Spleen (tissue), 13 donors: ENCODE measurements at places on chromosomes 2 and 18. TPM values are rescaled to one million over a fixed set of nuclear protein-coding genes. Genes with fewer than 3 reads are reported as not detected.

NAPG gene
- total RNA-seq: 31.5 TPM

- no peak for DNase-seq
Observed at GRCh38 chr18:36602620-36603019, 226.2 kb downstream of the TPGS2 start.

DNA sequence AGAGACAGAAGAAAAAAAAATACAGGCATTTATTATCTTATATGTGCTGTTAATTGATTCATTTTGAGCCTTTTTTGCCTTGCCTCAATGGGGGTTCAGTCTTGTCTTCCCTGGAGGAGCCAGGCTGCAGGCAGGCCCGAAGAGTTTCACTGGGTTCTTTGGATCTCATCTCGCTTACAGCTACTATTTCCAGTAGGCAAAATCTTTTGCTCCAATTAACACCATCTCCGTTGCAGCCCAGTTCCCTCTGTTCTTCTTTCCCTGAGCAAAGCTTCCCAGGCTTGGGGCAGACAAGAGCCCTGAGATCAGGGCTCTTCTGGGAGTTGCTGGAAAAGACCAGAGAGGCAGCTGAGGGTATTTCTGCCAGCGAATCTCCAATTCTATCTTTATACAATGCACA, 168.8 kb upstream of the CELF4 start:
- no peak for DNase-seq

- DNase-seq: no peak
Observed at GRCh38 chr2:127911737-127912136, 26.0 kb upstream of the AMMECR1L start.

DNA sequence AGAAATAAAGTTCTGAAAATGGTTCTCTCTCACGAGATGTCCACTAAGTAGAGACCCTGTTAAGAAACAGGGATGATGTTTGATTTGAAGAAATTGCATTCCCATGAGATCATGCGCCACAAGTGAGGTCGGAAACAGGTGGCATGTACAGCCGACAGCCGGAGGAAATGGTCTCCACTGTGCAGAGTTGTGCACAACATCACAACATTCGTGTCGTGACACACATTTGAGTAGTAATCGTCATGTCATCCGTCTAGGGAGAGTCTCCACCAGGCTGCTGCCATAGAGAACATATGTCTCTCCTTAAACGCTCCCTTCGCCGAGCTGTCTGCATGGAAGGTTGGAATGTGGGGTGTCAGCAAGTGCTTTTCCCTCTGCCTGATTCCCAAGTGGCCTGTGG, 84.7 kb downstream of the ASAP2 start:
- DNase-seq: no peak

TFCP2L1 gene
- 7.3 TPM for total RNA-seq

GRCh38 chr2:201664334-201664733, 21.0 kb upstream of the TMEM237 start:
- DNase-seq: no peak

DNA sequence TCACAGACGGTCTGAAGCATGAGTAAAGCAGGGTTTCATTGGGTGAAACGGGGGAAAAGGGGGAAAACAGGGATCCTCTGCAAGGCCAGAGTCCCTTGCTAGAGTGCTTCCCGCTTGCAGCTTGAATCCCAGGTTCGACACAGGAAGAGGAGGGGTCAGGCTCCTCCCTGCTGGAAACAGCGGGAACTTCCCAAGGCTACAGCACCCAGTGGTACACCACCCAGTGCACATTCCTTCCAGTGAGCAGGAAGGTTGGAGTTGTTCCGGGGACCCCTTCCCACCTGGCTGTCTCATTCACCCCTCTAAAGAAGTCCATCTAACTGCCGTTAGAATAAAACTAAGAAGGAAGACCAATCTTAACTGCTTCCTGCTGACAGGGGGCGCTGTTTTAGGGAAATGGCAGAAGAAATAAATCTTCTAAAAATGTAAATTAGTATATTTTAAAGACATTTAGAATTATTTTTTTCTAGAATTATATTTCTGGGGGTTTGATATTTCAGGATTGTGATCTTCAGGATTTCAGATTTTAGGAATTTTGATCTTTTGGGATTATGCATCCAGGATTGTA, 230.9 kb downstream of the RBM43 start:
- DNase-seq: no peak

DNA sequence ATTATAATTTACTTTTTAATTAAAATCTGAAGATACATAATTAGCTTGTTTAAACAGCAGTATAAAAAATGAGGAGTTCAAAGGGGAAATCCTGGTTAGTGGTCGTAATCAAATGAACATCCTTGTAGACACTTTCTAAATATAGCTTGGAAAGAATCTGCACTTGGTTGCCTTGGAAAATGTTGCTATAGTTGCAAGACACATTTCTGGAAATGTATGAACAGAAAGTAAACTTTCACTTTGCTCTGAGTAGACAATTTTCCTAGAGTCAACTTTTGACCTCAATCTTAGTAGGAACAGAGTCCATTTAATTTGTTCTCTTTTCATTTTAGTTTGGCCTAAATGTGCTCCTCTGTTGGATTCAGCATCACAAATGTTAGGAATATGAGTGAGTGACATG, 38.3 kb downstream of the GCA start:
- no peak for DNase-seq

DNA sequence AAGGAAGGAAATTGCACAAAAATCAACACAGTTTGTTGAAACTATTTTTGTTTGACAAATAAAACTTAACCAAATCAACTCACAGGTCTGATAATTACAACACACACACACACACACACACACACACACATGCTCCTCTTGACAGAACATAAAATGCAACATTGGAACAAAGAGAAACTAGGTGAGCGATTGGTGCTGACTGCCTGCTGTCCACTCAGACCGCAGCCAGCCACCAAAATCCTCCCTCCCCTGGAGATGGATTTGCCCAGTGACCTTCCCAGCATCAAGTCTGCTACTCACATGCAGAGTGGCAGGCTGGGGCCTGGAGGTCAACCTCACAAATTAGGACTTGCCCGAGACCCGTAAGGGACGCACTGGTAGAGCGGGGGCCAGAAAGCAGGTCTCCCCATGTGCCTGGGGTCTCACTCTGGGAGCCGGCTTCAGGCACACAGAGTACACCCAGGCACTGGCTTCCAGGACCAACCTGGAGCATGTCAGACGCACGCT, 61.4 kb downstream of the DIPK1C start:
- DNase-seq: no peak

IGFBP2 gene
- 296 TPM for total RNA-seq

GRCh38 chr2:11562011-11562410, 28.2 kb downstream of the GREB1 start:
- DNase-seq: no peak

GRCh38 chr2:71174207-71174606, 43.8 kb downstream of the MPHOSPH10 start:
- DNase-seq: no peak

DNA sequence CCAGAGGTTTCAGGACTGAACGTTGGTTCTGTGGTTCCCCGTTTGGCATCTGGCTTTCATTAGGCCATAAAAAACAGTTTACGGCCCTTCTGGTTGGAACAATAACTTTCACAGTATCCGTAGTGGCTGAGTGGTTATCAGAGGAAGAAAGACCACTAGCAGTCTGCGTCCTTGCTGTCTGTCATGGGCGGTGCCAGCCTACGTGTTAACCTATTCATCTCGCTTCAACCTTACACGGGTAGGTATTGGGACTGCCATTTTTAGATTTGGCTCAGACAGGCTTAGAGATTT, 42.6 kb upstream of the ROCK2 start:
- no peak for DNase-seq

DNA sequence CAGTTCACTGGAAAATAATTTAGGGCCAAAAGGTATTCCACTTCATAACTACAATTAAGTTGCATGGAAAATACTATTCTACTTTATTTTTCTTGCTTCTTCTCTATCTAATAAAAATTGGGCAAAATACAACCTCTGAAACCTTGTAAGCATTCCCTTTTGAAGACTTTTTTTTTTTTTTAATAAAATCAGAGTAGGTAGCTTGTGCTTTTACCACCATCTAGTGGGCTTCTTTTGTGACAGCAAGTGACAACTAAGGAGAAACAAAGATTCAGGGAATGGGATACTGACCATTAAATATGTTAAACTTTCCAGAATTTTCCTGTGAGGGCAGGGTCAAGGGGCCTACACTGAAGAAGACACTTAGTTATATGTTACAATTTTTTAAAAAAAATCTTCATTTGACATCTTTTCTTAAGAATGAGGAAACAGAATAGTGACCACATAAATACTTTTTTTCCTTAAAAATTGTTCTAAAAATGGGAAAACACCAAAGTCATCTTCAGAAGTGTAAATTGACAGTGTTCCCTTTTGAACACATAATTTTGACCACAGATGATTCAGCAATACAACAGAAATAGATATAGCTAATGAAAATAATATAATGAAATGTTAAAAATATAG, 1183.2 kb upstream of the ACVR2A start:
- DNase-seq: no peak

- DNase-seq: peak; percentile 59
Observed at GRCh38 chr2:26504002-26504401, 26.1 kb upstream of the OTOF start.

RTKN gene
- total RNA-seq: 5.0 TPM

SH3BP4 gene
- 13.4 TPM for total RNA-seq

GRCh38 chr18:55376387-55376786, 211.6 kb downstream of the TCF4 start:
- DNase-seq: no peak

DNA sequence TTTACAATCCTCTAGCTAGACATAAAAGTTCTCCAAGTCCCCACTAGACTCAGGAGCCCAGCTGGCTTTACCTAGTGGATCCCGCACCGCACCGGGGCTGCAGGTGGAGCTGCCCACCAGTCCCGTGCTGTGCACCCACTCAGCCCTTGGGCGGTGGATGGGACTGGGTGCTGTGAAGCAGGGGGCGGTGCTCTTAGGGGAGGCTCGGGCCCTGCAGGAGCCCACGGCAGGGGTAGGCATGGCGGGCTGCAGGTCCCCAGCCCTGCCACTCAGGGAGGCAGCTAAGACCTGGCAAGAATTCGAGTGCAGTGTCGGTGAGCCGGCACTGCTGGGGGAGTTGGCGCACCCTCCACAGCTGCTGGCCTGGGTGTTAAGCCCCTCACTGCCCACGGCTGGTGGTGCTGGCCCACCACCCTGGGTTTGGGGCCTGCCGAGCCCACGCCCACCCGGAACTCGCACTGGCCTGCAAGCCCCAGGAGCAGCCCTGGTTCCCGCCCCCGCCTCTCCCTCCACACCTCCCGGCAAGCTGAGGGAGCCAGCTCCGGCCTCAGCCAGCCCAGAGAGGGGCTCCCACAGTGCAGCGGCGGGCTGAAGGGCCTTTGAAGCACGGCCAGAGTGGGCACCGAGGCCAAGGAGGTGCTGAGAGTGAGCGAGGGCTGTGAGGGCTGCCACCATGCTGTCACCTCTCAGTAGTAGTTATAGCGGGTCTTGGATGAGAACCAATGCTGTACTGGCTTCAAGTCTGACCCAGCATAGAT, 255.2 kb downstream of the CDH7 start:
- DNase-seq: peak; percentile 62

SDC1 gene
- 29.5 TPM for total RNA-seq

- no peak for DNase-seq
Observed at GRCh38 chr2:108625186-108625827, 91.0 kb downstream of the LIMS1 start.

GREB1 gene
- total RNA-seq: 0.88 TPM

- no peak for DNase-seq
Observed at GRCh38 chr2:200411831-200412230, 98.0 kb downstream of the KCTD18 start.

- DNase-seq: no peak
Observed at GRCh38 chr2:19881221-19881907, 20.4 kb downstream of the TTC32 start.

STAT1 gene
- total RNA-seq: 98.0 TPM

- DNase-seq: no peak
Observed at GRCh38 chr18:61464551-61465142, 131.4 kb downstream of the CDH20 start.

LCT gene
- 0.19 TPM for total RNA-seq

DNA sequence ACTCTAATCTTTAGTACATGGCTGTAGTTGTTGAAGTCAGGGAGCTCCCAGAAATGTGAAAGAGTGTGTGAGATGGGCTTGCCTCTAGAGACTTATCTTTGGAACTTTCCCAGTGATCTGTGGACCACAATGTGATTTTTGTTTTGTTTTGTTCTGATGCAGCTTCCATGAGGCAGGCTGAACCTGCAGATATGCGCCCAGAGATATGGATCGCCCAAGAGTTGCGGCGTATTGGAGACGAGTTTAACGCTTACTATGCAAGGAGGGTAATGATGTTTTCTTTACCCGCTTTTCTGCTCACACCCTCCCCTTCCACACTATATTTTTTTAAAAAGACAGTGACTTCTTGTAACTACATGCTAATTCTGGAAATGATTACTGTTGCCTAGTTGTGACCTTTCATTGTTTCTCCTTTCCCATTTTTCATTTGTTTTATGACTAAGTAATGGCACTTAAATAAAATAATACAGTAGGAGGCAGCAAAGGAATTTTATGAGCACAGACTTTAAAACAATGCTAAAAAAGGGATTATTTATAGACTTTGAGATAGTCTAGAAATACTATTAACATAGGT, 29.3 kb downstream of the BCL2L11 start:
- DNase-seq: no peak

- no peak for DNase-seq
Observed at GRCh38 chr2:30511122-30512083, 64.4 kb downstream of the LCLAT1 start.

DNA sequence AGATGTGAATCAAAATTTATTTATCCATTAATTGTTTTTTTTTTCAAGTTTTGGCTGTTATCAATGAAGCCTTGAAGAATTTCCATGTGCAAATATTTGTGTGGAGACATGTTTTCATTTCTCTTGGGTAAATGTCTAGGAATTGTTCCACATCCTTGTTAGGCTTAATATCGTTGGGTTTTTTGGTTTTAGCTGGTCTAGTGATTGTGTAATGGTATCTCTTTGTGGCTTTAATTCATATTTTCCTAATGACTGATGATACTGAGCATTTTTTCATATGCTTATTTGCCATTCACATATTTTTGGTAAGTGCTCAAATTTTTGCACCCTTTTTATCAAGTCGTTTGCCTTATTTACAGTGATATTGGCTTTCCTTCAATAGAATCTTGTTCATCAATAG, 250.3 kb upstream of the EPHA4 start:
- no peak for DNase-seq

- DNase-seq: no peak
Observed at GRCh38 chr18:518081-518480, 17.6 kb upstream of the COLEC12 start.

TBR1 gene
- not detected for total RNA-seq

GRCh38 chr18:6886797-6887330, 157.3 kb downstream of the ARHGAP28 start:
- DNase-seq: no peak

- DNase-seq: no peak
Observed at GRCh38 chr18:40672590-40672989, 1282.4 kb upstream of the PIK3C3 start.

CLEC4F gene
- total RNA-seq: 2.6 TPM

- no peak for DNase-seq
Observed at GRCh38 chr2:85353876-85354285, 447 bp downstream of the RETSAT start.

GRCh38 chr18:67682516-67682915, 166.0 kb upstream of the DSEL start:
- DNase-seq: no peak
